ENCODE measurements at places on chromosomes 1 and 21.
A peak's percentile ranks its signal among the peaks of the same experiment; 100 is the strongest.

DNA sequence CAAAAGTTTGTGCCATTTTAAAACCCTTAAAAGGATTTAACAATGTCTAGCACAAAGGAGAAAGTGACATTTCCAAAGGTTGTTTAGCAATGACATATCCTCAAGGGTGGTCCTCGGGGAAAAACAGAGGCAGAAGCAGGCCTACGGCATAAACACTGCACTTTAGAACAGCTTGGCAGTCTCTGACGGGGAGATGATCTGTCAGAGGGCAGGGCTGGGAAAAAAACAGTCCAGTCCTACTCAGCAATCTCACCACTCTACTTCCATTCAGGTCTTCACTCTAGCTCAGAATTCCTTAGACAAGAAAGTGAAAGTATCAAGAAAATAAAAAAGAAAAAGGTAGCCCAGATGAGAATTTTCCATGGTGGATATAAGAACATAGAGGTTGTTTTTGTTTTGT, 4.1 kb downstream of the CRYZ start:
- DNase-seq: no peak

GRCh38 chr1:9244501-9245229, 10.1 kb downstream of the H6PD start:
- no peak for DNase-seq

DNA sequence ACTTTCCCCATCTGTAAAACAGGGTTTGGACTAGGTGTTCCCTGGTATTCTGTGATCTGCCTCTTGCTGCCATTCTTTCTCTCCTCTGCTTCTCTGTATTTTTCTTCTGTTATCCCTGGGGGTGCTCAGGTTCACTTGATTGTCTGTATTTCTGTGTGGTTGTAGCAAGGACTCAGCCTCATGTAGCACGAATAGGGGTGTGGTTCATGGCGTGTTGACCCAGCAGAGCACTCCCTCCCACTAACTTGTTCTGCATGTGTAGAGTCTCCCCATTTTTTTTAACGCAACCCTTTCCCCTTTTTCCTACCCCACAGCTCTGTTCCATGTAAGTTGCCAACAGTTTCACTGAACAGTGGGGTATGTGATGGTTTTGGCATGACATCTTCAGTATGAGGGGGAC, 1.2 kb upstream of the BNIPL start:
- no peak for DNase-seq

DNA sequence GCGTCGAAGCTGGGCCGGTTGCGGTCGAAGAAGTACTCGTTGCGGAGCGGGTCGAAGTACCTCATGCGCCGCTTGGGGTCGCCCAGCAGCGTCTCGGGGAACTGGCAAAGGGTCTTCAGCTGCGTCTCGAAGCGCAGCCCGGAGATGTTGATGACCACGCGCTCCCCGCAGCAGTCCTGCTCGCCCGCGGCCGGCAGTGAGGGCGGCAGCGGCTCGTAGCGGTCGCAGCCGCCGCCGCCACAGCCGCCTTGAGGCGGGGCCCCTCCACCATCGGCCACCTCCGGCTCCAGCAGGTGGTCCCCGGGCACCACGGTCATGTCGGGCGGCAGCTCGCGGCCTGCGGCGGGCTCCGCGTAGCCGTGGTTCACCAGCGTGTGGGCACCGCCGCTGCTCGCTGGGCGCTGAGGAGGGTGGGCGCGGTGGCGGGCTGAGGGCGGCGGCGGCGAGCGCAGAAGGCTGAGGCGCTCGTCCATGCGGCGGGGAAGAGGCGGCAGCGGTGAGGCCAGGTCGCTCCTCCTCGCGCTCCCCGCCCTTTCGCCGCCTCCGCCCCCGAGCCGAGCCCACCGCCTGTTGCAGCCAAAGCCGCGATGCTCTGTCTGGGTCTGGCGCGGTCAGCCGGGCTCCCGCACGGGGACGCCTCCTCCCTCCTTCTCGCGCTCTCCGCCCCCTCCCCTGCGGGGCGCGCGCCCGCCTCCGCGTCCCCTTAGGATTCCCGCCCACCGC, at the start of gene KCNA3:
Gene KCNA3 (minus strand): TSS at position 604 of the 723 bp plus-strand sequence. CDS start 131 bp downstream, at position 473.
- DNase-seq: no peak

DNA sequence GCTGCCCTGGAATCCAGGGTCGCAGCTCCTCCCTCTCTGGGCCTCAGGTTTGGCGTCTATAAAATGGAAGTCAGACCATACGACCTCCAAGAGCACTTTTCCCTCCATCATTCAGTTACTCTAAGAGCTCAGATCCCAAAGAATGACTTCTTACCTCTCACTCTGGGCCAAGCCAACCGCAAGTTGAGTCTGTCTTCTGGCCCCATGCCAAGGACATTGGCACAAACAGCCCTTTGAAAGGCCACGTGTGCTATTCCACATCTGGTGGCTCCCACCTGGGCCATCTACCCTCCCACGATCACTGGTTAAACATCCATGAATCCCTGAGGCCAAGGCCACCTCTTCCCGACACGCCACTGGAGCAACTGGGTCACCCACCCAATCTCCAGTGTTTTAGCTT, 12.4 kb downstream of the SLC2A7 start:
- DNase-seq: no peak

GRCh38 chr1:44819196-44819607, 10.9 kb downstream of the BTBD19 start:
- DNase-seq: no peak

DNA sequence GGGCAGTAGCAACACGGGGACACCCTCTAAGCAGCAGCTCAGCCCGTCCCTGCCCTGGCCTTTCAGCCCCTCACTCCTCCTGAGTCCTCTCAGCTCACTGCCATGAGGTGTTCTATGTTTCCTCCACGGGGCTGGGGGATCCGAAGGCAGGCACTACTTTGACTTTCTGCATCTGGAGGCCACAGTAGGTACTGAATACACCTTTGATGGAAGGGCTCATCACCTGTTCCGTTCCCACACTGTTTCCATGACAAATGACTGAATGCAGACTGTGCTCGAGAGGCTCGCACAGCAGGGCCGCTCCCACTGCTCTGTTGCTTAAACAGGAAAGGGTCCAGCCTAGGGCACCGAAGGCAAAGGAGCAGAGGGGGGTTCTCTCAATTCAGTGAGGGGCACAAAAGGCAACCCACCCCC, 77.6 kb upstream of the DNAH14 start:
- no peak for DNase-seq

DNA sequence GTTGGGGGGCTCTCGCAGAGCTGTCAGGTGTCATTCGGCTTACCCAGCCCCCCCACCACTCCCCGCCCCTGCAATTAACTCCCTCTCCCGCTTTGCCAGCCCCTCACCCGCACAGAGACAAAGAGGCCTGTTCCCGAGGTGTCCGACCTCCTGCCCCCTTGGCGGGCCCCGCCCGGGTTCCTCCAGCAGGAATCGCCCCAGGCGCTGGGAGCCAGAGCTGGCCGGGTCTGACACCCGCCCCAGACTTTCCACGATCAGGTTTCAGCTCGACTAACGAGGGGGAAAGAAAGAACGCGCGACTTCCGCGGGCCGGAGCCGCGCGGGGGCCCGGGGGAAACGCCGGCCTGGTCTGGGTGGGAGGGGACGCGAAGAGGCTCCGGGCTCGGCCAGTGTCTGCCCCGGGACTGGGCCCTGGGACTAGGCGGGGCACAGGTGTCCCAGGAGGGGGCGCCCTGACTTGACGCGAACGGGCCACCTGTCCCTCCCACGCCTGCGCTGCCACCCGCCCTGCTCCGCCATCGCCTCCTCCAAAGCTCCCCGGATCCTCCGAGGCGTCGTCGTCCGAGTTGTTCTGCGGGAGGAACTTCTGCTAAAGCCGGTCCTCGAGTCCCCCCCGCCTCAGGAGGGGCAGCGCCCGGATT, 36.4 kb upstream of the HHAT start:
- no peak for DNase-seq

DNA sequence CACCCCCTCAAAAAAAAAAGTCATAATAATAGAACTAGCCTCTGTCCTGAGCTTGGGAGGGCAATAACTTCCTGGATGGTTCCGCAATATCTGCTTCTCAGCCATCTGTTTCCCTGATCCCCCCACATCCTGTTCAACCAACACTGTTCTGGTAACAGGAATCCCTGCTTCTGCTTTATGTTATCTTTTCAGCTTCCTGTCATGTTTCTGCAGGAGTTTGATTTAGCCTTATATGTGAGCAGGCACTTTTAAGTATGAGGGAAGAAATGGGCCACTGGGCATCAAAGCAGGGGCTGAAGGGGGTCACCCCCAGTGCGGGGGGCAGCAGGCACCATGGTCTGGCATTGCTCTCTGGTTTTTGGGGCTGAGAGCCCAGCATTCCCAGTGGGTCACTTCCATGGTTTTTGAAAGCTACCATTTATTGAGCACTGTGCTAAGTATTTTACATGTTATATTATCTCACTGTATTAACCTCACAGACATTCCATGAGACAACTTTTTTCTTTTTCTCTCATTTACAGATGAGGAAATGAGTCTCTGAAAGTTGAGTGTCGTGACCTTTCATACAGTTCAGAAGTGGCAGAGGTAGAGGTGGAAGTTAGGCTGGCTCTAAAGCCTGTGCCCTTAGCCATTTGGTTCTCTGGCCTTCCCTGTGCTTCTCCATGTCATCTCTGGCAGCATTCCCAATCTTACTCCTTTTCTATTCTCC, 61.9 kb downstream of the DNTTIP2 start:
- DNase-seq: peak; percentile 66

All from NCI-H226 (cell line).